A549 treated with CpdA at 1 μM for 4 hours (cell line): ENCODE measurements at places on chromosomes 1 and 21. TPM values are rescaled to one million over a fixed set of nuclear protein-coding genes. Genes with fewer than 3 reads are reported as not detected.

ITSN1 gene
- total RNA-seq: 13.1 to 23.9 TPM (median 14.9 TPM) in 5 replicates

IVL gene
- 0.03 TPM in 1 of 5 replicates, not detected in the others for total RNA-seq

NCDN gene
- 12.9 to 18.7 TPM (median 18.5 TPM) in 5 replicates for total RNA-seq

SPRR2F gene
- total RNA-seq: not detected in 5 replicates

CCDC27 gene
- not detected in 5 replicates for total RNA-seq

TMEM81 gene
- total RNA-seq: 2.4 to 3.9 TPM (median 2.8 TPM) in 5 replicates

C1orf53 gene
- 4.6 to 8.1 TPM (median 7.0 TPM) in 5 replicates for total RNA-seq

CELA3B gene
- not detected in 5 replicates for total RNA-seq

LRRC7 gene
- not detected in 5 replicates for total RNA-seq

TIAM1 gene
- 0.39 to 0.66 TPM (median 0.49 TPM) in 5 replicates for total RNA-seq

RNF11 gene
- 23.9 to 36.3 TPM (median 28.4 TPM) in 5 replicates for total RNA-seq

TMEM69 gene
- 18.4 to 21.3 TPM (median 20.1 TPM) in 5 replicates for total RNA-seq
